ENCODE measurements at places on chromosomes 5 and 9.
A peak's percentile ranks its signal among the peaks of the same experiment; 100 is the strongest.

DNA sequence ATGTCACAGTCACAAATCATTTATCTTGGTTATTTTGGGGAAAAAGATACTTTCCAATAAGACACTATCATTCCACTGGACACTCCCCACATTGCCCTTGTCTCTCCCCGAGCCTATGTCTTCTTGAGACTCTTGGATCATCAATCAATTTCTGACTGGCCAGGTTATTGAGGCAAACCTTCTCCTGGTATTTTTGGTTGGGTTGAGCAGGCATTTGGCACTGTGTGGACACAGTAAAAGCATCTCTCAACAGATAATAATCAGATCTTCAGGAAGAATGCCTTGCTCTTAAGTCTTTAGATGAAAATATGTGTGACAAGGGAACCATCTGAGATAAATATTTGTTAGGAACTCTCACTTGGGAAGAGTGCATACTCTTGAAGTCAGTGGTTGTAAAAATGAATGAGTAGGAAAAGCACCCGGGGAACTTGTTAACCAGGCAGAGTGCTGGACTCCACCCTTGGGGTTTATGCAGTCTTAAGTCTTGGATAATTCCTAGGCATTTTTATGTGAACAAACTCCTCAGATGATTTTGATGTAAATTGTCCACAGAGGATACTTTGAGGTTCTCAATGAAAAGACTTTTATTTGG, 223.8 kb upstream of the CLINT1 start:
- H3K27ac ChIP-seq: no peak overlapping the region
- H3K4me1 ChIP-seq: peaks cover 7% of the 10 kb centered on the region
- H3K36me3 ChIP-seq: no peaks in the 10 kb centered on the region
- H3K27me3 ChIP-seq: no peaks in the 10 kb centered on the region
- no peak for DNase-seq
- no peak overlapping the region for H3K4me3 ChIP-seq

GRCh38 chr5:102231693-102232619, 64.1 kb downstream of the SLCO4C1 start:
- no peaks in the 10 kb centered on the region for H3K4me1 ChIP-seq
- H3K4me3 ChIP-seq: no peak overlapping the region
- H3K27me3 ChIP-seq: no peaks in the 10 kb centered on the region
- DNase-seq: peak; percentile 2
- H3K27ac ChIP-seq: no peak overlapping the region

DNA sequence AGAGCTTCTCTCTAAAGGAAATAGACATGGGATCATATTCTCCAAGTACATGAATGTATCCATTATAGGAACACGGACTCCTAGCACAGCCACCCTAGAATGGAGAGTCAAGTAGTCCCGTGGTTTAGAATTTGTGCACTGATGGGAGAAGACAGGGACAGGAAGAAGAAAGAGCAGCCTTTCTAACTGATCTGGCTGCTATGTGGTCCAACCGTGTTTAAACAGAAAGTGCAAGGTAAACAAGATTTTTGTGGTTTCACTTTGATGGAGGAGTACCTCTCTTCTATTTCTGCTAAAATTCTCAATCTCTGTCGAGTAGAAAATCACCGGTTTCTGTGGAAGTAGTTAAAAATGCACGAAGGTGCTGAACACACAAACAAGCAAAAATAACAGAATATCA, 171.3 kb downstream of the ST8SIA4 start:
- H3K36me3 ChIP-seq: no peaks in the 10 kb centered on the region
- H3K27me3 ChIP-seq: no peaks in the 10 kb centered on the region
- H3K27ac ChIP-seq: no peak overlapping the region
- no peaks in the 10 kb centered on the region for H3K4me1 ChIP-seq
- no peak for DNase-seq

GRCh38 chr9:130179331-130179907, 7.2 kb downstream of the NCS1 start:
- H3K36me3 ChIP-seq: no peaks in the 10 kb centered on the region
- H3K27me3 ChIP-seq: no peaks in the 10 kb centered on the region
- peaks cover 12% of the 10 kb centered on the region for H3K4me1 ChIP-seq
- H3K27ac ChIP-seq: no peak overlapping the region
- H3K4me3 ChIP-seq: no peak overlapping the region

DNA sequence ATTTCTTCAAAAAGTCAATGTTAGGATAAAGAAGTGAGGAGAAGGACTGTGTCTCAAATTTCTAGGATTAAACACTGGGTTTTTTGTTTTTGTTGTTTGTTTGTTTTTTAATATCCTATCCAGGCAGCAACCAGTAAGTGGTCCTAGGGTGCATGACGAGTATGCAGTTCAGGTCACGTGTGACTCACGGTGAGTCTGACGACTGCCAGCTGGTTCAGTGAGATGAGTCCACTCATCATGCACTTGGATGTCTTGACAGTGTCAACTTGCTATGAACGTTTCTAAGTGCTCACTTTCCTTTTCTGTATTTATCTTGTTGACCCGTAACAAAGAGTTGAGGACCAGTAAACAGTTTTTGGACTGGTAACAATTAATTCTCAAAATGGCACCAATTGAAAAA, 32.7 kb downstream of the ATG10 start:
- DNase-seq: no peak
- no peaks in the 10 kb centered on the region for H3K4me1 ChIP-seq
- no peak overlapping the region for H3K27ac ChIP-seq
- H3K36me3 ChIP-seq: no peaks in the 10 kb centered on the region

DNA sequence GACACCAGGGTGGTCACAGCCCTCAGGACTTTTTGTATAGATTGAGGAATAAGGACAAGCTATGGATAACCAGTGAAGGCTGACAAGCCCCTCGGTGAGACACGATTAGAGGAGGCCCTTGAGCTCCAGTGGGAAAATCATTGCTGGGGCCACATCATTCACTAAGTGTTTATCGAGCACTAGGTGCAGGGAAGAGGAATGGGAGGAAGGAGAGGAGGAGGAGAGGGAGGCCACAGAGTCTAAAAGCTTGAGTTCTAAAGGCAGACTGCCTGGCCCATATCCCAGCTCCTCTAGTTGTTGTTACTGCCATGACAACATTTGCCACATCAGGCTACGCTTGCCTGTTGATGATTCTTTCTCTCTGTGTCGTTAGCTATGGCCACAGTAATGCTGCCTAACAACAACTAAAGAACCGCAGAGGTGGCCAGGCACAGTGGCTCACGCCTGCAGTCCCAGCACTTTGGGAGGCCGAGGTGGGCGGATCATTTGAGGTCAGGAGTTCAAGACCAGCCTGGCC, 37.6 kb downstream of the NKX2-5 start:
- no peak overlapping the region for H3K27ac ChIP-seq
- DNase-seq: no peak
- no peaks in the 10 kb centered on the region for H3K36me3 ChIP-seq
- peaks cover 10% of the 10 kb centered on the region for H3K27me3 ChIP-seq
- H3K4me1 ChIP-seq: peaks cover 2% of the 10 kb centered on the region

DNA sequence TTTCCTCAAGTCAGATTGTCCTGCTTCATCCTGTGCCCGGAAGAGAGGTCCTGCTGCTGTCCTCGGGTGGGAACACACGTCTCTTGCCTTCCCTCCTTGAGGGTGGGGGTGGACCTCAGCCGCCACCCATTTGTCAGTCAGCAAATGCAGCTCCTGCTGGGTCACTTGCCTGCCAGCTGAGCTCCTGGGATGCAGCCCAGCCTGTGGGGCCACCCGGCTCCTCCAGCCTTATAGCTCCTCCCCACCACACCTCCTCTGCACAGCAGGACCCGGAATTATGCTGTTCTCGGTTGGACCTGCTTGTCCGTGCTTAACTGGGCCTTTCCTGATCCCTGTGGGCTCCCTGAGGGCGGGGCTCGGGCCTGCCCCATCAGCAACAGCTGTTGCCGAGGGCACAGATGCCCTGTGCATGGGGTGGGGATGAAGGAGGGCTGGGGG, 52.7 kb downstream of the RXRA start:
- peaks cover 21% of the 10 kb centered on the region for H3K4me1 ChIP-seq
- DNase-seq: peak; percentile 32
- no peaks in the 10 kb centered on the region for H3K36me3 ChIP-seq
- no peak overlapping the region for H3K27ac ChIP-seq

- no peaks in the 10 kb centered on the region for H3K4me1 ChIP-seq
- DNase-seq: no peak
- no peaks in the 10 kb centered on the region for H3K36me3 ChIP-seq
- no peak overlapping the region for H3K4me3 ChIP-seq
Measured at GRCh38 chr5:156526081-156526925, 199.3 kb downstream of the SGCD start.

GRCh38 chr5:97400537-97400936, 217.5 kb upstream of the RIOK2 start:
- DNase-seq: peak; percentile 50
- H3K4me3 ChIP-seq: no peak overlapping the region
- no peaks in the 10 kb centered on the region for H3K27me3 ChIP-seq

DNA sequence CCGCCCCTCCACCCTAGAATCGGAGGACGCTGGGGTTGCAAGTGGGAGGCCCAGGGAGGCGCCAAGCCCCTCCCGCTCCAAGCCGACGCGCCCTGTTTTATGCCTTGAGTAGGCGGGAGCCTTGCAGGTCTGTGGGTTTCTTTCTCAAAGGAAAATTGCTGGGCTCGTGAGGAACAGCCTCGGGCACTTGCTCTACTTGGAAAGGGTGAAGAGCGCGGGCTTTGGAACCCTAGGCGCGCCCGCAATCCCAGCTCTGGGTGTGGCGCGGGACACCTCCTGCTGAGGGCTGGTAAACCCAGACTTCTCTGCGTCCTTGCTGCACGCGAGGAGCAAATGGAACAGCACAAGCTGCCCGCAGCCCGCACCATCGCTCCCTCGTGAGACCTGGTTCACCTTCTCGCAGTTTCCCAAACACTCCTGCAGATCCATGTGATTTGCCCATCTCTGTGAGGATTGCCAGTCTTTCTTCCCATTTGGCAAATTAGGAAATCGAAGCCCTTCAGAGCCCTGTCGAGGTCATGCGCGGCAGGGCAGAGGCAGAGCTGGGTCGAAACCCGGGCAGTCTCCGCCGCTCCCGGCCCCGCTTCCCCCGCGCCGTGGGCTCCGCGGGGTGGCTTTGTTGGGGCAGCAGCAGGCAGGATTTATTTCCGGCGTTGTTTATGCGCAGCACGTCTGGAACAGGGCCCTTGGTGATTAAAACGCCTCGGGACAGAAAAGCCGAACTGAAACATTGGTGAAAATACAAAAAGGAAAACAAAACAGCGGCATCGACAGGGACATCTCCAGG, 98.4 kb upstream of the CPLX2 start:
- peak; percentile 64 for DNase-seq
- peaks cover 27% of the 10 kb centered on the region for H3K27me3 ChIP-seq
- H3K4me1 ChIP-seq: peaks cover 22% of the 10 kb centered on the region
- H3K4me3 ChIP-seq: peak overlapping the region; percentile 50
- no peak overlapping the region for H3K27ac ChIP-seq

- no peak for DNase-seq
- H3K27me3 ChIP-seq: peaks cover 49% of the 10 kb centered on the region
- peaks cover 3% of the 10 kb centered on the region for H3K4me1 ChIP-seq
- no peak overlapping the region for H3K4me3 ChIP-seq
Measured at GRCh38 chr5:95734906-95735305, 3.8 kb downstream of the RHOBTB3 start.

GRCh38 chr5:179812997-179813607, 6.4 kb upstream of the MGAT4B start:
- H3K27me3 ChIP-seq: peaks cover 26% of the 10 kb centered on the region
- DNase-seq: no peak
- no peaks in the 10 kb centered on the region for H3K4me1 ChIP-seq
- no peaks in the 10 kb centered on the region for H3K36me3 ChIP-seq

All from neural progenitor cell (in vitro differentiated cells).